ENCODE measurements at places on chromosomes 16 and 17.

DNA sequence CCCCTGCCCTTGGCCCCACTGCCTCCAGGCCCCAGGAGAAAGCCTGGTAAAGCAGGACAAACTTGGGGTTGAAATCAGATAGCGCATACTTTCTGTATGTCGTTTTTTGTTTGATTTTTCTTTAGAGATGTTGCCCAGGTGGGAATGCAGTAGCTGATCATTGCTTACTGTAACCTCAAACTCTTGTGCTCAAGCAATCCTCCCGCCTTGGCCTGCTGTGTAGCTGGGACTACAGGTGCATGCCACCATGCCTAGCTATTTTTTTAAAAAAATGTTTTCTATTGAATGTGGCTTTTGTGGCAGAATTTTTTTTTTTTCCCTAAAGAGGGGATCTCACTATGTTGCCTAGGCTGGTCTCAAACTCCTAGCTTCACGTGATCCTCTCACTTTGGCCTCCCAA, 11.1 kb upstream of the CCL5 start:
- no peak for DNase-seq

DNA sequence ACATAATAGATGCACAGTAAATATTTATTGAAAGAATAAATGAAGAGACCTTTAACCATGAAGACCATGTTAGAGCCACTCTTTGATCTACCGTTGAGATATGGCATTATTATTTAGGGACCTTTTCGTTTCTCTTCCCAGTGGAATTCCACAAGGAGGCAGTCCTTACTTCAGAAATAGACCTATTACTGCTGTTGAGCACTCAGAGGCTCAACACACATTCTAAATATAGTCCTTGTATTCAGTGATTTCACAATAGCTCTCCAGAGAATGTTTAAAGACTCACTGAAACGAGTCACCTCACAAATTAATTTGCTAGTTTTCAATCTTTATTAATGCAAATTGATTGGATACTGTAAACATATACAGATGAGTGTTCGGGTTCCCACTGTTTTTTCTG, 603.8 kb downstream of the CDH8 start:
- no peak for DNase-seq

DNA sequence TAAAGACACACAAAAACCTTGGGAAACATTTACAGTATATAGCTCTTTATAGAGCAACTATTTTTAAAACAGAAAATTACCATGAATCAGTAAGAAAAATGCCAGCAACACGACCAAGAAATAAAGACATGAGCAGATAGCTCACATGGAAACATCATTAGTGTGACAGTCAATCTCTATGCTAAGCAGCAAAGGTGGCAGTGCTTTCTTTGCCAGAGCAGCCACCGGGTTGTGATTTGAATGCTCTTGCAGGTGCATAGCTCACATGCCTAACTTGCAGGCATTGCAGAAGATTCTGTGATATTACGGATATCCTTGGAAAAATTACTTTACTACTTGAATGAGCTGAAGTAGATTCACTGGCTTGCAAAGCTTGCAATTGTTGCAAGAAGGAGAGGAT, 652.9 kb upstream of the C16orf82 start:
- no peak for DNase-seq

- DNase-seq: no peak
Measured at GRCh38 chr16:78176435-78176834, 77.0 kb downstream of the WWOX start.

- no peak for DNase-seq
Measured at GRCh38 chr16:10036956-10037355, 145.3 kb downstream of the GRIN2A start.

GRCh38 chr17:82582213-82582612, 62.7 kb downstream of the FOXK2 start:
- DNase-seq: no peak

DNA sequence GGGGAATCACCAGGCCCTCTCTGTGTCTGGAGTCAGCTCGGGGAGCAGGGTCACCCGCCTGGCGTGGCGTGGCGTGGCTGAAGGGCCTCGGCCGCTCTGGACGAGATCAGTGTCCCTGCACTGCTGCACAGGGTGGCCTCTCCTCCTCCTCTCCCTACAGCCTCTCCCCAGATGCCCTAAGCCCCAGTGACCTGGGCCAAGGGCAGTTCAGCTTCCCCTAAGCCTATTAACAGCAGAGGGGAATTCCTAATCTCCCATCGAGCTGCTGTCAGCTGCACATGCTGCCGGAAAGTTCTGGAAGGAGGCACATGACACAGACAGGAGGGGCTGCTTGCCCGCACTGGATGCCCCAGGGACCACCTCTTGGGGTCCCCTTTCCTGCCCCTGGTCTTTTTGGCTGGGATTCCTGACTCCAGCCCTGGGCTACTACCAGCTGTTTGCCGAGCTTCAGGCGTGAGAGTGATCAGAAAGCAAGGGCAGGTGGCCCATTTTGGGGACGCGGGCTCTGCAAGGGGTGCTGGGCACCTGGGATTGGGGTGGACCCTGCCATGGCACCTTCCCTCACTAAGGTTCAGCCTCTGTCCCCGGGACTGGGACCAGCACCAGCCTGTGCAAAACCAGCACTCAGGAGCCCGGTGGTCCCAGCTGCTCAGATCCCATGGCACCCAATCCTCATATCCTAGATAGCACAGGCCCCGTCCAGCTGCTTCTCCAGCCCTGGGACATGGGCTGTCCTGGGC, 794 bp downstream of the PDE6G start:
- no peak for DNase-seq

DNA sequence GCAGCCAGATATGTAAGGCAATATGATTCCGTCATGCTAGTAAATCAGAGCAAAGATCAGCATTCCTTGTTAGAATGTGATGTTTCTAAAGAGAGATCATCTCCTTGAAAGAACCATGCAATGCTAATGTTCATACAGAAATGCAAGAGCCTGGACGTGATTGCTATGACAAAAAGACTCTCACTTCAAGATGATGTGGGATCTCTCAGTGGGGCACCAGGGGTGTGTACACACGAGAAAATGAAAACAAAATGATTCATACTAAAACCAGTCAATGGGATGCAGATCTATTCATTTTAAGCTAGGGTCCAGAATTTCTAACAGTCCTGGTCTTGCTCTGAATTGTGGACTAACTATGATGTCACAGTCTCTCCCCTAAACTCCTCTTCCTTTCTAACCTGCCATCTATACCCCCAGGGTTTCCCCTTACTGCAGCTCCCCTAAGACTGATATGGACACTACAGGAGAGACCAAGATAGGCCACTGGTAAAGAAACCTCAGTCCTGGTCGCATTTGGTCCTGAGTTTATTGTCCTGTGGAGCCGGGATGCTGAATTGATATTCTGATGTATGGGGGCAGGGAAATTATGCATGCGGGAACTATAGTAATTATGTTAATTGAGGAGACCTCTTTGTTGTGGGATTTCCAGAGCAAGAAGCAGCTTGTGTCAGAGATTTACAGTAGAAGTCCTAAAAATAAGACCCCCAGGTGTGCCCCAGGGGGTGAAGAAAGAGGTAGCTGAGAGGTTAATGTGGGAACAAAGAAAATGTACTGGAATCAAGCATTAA, 179.0 kb downstream of the PMP22 start:
- DNase-seq: no peak

- DNase-seq: peak; percentile 5
Measured at GRCh38 chr16:52976539-52977167, 76.0 kb downstream of the CHD9NB start.

DNA sequence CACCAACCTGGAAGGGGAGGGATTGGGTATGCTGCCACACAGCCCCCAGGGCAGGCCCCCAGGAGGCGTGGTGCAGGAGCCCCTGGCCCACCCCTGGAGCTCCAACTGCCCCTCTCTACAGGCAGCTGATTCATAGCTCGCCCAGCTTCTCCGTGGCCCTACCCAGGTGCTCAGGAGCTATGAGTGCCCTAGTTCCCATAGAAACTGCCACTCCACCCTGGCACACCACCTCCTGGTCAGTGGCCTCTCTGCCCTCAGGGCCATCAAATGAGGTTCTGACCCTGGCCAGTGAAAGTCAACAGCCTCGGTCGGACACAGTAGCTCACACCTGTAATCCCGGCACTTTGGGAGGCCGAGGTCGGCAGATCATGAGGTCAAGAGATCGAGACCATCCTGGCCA, 18.0 kb downstream of the CNGB1 start:
- no peak for DNase-seq

DNA sequence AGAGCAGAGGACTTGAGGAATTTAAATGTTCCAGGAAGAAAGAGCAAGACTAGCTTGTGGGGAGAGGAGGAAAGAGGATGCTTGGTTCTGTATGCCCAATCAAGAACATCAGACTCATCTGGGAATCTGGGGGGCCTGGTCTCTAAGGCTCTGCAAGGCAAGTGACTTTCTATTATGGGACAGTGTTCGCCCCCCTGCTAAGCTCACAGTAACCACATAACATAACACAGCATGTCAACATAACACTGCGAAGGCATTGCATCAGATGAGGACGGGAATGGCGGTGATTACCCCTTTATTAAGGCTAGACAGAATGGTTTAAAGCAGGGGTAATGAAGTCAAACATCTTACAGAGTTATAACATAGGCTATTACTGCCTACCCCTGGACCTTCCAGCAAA, 176.6 kb upstream of the IRX6 start:
- no peak for DNase-seq

DNA sequence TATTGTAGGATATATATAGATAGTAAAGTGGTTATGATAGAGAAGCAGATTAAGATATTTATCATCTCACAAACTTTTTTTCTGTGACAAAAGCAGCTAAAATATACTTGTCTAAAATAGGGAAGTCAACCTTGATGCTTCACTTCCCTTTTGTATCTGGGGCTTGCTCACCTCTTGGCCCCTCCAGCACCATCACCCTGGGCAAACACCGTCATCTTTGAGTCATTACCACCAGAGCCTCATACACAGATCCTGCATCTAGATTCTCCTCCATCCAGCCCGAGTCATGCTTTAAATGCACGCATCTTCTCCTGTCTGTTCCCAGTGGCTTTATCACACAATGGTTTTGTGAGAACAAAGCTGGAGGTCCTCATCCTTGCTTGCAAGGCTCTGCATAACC, 1062.7 kb upstream of the EEF2KMT start:
- DNase-seq: no peak

DNA sequence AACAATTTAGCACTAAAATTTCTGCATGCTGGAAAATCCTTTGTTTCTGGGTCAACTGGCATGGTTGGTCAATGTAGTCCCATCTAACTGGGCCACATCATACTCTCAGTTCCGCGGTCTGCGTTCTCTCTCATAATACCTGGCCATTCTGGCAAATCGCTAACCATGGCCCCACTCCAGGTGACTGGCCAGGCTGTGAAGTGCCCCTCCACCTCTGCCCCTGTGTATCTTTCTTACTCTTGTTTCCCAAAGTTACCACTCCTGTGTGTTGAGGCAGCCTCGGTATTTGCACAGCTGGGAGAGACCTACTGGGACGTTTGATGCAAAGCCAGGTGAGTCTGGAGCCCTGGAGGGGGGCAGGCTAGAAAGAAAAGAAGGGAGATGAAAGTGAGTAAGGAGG, 2.0 kb upstream of the TMEM238L start:
- DNase-seq: no peak

DNA sequence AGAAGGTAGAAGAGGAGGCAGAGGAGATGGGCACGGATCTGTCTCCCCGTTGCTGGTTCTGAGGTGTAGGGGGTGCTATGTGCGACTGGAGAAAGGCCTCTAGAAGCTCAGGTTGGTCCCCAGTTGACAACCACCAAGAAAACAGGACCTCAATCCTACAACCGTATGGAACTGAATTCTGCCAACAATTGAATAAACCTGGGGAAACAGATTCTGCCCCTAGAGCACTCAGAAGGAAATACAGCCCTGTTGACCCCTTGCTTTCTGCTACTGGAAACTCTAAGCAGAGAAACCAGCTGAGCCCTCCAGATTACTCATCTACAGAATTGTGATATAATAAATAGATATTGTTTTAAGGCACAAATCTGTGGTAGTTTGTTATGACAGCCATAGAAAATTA, 313.0 kb upstream of the GOT2 start:
- DNase-seq: no peak

GRCh38 chr17:37273409-37274051, 102.3 kb upstream of the C17orf78 start:
- DNase-seq: no peak

- DNase-seq: no peak
Measured at GRCh38 chr17:45345246-45345553, 28.4 kb upstream of the MAP3K14 start.

GRCh38 chr17:81717049-81717765, 5.1 kb downstream of the SLC25A10 start:
- no peak for DNase-seq

DNA sequence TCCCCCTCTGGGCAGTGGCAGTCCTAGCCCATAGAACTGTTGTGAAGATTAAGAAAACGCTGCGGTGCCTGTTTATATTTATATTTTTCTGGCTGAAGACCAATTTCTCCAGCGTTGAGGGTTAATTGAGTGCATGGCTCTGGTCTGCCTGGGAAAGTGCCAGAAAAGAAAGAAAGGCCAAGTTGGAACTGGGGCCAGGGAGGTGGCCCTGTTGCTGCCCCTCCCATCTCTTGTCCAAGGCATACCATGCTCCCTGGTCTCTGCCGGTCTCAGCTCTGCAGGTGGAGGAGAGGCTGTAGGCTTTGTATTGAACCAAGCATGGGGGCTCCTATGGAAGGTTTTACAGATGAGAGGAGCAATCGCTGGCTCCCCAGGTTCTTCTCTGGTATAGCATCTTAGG, 124.7 kb downstream of the MGAT5B start:
- DNase-seq: no peak

DNA sequence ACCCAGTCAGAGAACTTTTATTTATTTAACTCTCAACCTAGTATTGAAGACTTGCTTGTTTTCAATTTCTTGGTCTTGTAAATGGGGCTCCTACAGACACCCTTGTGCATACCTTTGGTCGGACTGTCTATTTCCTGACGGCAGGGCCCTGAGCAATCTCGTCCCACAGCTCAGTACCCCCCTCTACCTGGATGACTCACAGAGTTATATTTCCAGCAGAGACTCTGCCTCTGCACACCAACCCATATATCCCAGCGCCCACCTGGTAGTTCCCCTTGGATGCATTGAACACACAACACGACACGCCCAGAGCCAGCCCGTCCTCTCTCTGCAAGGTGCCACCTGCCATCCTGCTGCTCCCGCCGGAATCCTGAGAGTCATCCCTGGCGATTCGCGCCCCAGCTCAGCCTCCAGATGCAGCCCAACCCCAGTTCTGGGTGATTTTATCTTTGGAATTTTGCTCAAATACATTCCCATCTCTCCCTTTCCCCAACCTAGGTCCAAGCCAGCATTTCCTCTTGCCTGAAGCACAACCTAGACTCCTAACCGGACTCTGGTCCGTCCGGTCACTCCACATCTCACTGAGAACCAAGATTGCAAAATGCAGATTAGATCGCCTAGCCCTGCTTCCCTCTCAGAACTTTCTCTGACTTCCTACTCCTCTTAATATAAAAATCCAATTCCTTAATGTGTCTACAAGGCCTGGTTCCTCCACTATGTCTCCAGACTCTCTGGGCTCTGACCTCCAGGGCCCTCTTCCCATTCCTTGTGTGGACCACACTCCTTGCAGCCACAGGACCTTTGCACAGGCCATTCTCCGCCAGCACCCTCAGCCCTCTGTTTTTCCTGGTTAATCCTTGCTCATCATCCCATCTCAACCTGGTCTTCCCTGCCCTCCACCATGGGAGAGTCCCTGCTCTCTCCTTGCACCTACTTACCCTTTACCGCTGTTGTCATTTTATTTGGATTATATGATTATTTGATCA, 129.2 kb downstream of the SEC14L1 start:
- no peak for DNase-seq

Measured in CD4-positive, alpha-beta T cell treated with Interleukin-2 at 100 ng/mL for 4 hours (primary cell).